ENCODE measurements at places on chromosomes 4 and X.

DNA sequence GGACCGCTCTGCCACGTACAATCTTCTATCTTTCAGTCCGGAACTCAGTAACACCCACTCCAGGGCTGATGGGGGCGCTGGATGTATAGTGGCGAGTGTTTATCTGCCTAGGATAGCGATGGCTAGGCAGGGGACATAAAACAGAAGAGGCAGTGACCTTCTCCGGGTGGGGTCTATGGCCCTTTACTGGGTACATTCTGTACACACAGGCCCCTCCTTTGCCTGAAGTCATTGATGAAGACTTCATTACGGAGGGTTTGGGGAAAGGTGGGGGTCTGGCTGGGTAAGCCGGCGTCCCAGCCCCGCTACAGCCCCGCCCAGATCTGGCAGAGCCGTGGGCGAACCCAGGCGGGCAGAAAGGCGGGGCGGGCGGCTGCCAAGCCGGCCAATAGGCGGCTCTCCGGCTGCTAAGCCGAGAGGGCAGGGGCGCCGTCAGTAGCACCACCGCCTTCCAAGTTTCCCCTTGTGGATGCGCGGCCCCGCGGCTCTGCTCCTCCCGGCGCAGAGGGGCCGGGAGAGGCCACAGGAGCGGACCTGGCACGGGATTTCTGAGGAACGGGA lies at the start of gene CHST7:
Gene CHST7, plus strand, starts transcription at position 435 of the 561 bp plus-strand sequence. CDS start 167 bp downstream, outside the sequence.
- peak; percentile 92 for DNase-seq

DNA sequence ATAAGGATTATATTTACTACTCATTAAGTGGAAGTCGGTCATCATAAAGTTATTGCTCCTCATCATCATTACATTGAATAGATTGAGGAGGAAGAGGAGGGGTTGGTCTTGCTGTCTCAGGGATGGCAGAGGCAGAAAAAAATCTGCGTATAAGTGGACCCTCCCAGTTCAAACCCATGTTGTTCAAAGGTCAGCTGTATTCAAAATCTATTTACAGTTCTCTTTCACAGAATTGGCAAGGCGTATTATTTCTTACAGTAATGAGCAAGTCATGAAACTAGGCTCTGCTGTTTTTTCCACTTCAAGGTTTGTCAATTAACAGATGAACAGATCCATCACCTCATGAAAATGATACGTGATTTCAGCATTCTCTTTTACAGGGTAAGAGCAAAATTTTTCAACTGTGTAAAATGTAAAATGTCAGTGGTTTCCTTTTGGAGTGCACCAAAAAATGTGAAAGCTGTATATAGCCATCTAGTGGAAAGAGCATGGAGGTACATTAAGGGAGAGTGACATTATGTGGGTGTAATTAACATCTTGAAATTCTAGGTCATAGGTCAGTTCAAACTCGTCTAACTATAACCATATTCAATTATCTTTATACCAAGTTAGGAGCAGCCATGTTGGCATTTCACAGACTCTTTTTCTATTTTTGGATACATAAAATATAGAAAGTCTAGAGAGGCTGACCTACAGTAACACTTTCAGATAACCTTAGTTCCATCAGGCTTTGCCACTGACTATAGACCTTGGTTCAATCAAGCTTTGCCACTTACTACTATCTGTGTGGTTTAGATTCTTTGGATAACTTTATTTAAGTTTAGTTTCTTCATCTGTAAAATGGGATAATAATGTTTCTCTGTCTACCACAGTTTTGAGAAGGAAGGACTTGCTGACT lies 30.1 kb downstream of the NEIL3 start:
- peak; percentile 52 for DNase-seq

DNA sequence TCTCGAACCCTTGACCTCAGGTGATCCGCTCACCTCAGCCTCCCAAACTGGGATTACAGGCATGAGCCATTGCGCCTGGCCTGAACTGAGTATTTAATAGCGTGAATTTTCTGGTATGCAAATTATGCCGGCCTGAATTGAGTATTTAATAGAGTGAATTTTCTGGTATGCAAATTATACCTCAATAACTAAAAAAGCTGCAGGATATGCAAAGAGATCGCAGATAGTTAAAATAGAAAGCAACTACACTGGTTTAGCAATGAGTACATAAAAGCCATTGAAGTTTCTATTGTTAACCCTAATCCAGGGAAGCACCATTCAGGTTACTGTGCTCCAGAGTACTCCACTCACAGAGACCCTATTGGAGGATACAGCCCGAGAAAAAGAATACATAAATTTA lies 22.8 kb downstream of the FBXW7 start:
- DNase-seq: no peak

DNA sequence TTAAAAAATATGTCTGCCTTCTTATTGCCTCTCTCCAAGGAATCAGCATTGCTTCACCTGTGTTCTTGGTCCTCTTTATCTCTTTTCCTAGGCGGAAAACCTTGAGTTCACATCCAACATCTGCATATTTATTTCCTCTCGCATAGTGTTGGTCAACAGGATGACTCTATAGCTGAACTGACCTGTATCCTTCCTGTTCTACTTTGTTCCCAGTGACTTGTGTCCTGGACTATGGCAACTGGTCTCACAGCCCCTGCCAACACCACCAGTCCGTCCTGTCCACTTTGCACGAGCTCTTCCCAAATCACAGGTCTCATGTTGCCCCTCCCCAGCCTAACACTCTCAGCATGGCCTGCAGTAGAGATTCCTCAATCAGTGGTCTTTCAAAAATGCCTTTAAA lies 2.0 kb downstream of the DIPK2B start:
- DNase-seq: no peak

DNA sequence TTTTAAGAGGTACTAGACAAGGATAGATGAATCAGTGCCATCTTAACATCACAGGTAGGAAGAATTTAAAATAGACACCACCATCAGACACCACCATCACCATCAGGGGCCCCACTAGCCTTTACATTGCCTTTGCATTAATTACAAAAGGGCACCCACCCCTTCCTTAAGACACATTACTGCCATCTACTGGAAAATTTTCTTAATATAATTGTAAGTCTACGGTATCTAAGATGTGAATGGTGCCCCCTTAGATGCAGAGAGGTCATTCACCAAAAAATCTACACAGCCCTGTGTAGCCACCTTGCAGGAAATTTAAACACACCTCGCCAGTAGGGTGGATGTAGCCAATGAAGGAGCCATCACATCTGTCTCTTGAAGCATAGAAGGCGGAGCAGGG lies 184.1 kb downstream of the MID1IP1 start:
- no peak for DNase-seq

DNA sequence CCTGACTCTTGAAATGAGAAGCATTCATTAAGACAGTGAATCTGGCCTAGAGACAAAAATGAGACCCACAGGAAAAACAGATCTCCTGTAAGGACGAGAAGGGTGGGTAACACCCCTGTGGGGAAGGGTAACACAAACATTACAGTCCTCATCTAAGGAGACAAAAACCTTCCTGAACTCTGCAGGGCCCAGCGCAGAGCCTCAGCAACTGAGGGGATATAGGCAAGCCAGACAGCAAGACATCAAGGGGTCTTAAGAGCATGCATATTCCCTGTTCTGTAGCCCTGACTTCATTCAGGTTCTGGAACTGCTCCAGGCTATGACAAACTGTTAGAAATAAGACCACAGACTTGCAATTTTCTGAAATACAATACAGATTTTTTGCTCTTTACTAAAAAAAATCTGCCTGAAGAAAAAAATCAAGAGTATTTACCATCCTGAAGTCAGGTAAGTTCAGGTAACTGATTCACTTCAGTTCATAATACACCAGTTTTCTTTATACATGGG lies 15.5 kb downstream of the COX18 start:
- DNase-seq: no peak

DNA sequence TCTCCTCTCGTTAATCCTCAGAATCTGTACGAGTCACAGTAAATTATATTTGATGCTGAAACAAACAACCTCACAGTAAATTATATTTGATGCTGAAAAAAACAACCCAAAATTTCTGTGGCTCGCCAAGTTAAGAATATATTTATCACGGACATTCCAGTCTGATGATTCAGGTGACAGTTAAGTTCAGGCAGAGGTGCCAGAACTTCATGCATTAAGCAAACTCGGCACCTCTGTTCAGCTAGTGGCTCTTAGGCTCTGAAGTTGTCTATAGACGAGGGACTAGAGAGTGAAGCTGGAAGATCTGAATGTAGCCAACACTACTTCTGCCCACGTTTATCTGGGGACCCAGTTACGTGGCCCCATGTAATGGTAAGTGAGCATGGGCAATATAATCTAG lies 132.2 kb upstream of the AGA start:
- DNase-seq: no peak

GRCh38 chrX:134294548-134294947 lies 57.6 kb downstream of the CCDC160 start:
- DNase-seq: no peak

- DNase-seq: no peak
These were observed 1.7 kb downstream of the TET2 start for GRCh38 chr4:105148356-105148755.

DNA sequence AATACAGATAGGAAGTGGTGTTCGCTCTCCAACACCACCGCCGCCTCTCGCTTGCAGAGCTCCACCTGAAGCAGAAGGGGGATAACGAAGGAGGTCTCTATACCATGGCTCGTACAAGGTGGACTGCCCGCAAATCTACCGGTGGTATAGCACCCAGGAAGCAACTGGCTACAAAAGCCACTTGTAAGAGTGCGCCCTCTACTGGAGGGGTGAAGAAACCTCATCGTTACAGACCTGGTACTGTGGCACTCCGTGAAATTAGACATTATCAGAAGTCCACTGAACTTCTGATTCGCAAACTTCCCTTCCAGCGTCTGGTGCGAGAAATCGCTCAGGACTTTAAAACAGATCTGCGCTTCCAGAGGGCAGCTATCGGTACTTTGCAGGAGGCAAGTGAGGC lies 5.2 kb upstream of the BMP15 start:
- DNase-seq: no peak

DNA sequence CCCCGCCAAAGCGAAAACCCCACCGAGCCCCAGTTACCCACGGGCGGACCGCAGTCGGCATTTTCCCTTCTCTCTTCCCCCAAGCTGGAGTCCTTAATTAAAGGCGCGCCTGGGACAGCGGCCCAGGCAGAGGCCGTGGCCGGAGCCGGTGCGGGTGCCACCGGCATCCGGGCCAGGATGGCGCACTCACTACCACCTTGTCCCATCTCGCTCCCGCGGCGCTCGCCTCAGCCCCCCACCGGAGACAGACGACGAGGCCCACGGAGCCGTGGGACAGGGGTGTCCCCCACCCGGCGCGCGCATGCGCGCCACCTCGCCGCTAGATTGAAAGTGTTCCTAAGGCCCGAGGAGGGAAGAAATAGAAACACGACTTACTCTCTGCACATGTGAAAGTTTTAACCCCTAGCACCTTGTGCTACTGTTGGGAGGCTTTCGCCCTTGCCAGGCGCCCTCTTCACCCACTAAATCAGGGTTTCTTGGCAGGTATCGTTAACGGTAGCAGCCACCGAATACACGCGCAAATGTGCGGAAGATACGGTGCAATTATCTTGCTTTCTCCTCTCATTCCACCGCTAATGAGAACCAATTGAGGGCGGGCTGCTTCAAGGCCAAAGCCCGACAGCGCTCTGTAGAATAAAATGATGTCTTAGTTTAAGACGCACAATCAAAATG lies 64.3 kb upstream of the CCDC160 start:
- peak; percentile 66 for DNase-seq

DNA sequence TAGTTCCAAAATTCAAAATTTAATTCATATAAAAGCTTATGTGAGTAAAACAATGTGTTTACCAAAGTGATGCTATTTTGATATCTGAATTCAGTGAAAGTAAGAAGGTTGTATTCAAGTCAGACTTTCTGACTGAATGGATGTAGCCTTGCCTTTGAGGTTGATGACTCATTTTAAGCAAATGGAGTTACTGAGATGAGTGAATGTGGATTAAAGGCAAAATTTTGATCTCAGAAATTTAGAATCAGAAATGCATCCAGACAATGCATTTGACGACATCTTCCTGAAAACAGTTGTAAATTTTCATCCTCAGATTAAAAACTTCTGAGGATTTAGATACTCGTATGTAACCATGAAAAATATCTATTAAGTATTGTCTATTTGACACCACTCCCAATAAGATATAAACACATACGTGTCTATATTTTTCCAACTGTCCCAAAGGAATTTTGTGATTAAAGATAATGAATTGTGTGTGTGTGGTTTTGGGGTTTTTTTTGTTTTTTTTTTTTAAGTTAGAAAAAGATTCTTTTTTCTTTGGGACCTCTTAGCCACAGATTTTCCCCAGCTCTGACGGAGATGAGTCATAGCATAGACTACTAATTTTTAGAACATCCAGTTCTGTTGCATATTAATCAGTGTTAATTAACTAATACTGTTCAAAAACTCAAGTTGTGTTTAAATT lies 34.4 kb downstream of the NFKB1 start:
- no peak for DNase-seq

DNA sequence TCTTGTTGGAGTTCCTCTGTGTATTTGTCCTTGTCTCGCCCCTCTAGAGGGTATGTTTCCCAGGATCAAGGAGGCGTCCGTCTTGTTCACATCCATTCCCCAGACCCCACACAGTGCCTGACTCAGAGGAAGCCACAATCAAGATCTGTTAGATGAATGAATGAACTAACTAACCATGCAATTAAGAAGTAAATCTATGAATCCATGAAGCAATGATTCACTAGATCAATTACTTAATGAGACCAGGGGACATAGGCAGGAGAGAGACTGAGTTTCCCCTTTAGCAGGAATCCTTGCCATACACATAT lies 11.9 kb downstream of the BLOC1S4 start:
- no peak for DNase-seq
